ENCODE measurements at places on chromosomes 2 and 18.

DNA sequence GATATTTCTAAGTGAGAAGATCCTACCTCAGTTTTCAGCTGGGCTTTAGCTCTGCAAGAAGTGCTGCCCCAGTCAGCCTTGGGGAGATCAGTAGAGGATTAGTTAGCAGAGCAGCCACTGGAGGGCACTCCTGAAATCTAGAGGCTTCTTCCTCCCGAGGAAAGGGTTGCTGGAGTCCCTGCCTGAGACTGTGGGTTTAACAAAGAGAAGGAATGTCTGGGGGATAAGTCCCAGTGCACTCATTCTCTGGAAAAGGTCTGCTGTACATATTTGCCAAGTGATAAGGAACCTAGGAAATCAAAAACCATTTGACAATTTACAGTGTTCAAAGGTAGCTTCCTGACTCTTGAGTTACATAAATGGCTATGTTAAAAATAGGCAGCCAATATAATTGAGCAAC lies 207.2 kb downstream of the SLC8A1 start:
- no peak for DNase-seq

- DNase-seq = no peak
These were observed 402.0 kb upstream of the MMADHC start for GRCh38 chr2:149989447-149990063.

GRCh38 chr18:69097349-69097748 lies 299.5 kb downstream of the CCDC102B start:
- DNase-seq = no peak

DNA sequence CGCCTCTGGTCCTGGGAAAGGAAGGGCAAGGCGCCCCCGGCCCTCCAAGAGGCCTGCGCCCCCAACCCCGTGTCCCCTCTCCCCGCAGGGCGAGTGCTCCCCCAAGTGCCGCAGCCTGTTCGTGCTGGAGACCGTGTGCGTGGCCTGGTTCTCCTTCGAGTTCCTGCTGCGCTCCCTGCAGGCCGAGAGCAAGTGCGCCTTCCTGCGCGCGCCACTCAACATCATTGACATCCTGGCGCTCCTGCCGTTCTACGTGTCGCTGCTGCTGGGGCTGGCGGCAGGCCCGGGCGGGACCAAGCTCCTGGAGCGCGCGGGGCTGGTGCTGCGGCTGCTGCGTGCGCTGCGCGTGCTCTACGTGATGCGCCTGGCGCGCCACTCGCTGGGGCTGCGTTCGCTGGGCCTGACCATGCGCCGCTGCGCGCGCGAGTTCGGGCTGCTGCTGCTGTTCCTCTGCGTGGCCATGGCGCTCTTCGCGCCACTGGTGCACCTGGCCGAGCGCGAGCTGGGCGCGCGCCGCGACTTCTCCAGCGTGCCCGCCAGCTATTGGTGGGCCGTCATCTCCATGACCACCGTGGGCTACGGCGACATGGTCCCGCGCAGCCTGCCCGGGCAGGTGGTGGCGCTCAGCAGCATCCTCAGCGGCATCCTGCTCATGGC lies 52.4 kb downstream of the SLC66A2 start:
- no peak for DNase-seq

DNA sequence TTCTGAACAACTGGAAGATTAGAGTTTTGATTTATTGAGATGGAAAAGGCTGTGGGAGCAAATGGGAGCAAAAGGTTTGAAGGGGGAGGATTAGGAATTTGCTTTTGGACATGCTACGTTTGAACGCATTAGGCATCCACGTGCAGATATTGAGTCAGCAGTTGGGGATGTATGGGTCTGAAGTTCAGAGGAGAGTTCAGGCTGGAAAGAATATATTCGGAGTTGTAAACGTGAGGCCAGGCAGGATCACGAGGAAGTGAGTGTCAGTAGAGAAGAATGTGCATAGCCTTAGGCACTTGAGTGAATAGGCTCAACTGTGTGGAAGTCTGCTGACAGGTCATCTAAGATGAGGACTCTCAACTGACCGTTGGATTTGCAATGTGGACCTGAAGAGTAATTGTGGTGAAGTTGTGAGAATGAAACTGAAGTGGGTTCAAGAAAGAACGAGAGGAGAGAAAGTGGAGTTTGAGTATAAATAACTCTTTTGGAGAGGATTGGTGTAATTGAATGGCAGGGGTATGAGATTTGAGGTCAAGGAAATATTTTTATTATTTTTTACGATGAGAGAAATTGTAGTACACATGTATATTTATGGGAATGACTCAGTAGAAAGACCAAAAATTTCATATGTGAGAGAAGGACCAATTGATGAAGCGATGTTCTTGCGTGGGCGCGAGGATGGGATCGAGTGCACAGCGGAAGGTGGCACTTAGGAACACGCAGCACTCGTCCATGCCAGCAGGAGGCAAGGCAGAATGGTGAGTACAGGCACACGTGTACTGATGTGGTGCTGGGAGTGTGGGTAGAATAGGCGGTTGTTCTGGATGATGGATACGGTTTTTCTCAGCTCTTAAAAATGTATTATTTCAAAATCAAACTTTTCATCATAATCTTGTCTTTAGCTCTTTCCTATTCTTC lies 40.5 kb upstream of the POLE4 start:
- DNase-seq = no peak

GRCh38 chr2:26536371-26537068 lies 58.6 kb upstream of the OTOF start:
- DNase-seq = no peak

DNA sequence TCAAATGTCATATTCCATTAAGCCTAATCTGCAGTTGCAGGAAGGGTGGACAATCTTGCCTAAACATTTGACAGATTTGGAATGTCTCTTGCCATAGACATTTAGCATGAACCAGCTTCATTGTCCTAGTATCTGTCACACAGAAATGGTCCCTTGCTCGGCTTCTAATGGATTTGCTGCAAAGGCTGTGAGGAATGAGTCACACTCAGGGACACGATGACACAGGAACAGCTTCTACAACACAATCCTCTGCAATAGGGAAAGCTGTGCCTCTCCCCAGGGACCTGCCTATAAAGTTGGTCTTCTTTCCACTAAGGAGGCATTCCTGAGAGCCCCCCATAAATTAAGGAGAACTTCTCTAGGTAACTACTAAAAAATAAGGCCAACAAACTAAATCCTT lies 155.1 kb upstream of the L3MBTL4 start:
- no peak for DNase-seq

GRCh38 chr2:9258953-9259399 lies 52.4 kb downstream of the ASAP2 start:
- no peak for DNase-seq

- no peak for DNase-seq
These were observed 8.5 kb downstream of the GEN1 start for GRCh38 chr2:17762451-17762850.

DNA sequence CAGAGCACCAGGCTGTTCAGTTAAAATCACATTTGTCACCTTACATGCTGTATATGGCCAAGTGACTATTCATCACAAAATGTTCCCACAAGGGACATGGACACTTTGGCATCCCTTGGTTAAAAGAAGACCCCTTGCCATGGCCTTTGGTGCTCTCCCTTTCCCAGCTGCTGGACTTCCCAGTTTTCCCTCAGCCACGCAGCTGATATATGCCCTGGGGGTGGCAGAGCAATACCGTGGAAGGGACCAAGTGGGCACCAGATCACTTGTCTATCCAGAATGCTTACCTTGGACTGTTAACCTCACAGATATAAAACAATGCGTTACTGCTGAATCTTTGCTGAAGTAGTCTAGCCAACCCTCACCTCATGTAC lies 35.3 kb downstream of the PAIP2B start:
- no peak for DNase-seq

GRCh38 chr2:68689553-68690537 lies 44.8 kb upstream of the ARHGAP25 start:
- DNase-seq = no peak

DNA sequence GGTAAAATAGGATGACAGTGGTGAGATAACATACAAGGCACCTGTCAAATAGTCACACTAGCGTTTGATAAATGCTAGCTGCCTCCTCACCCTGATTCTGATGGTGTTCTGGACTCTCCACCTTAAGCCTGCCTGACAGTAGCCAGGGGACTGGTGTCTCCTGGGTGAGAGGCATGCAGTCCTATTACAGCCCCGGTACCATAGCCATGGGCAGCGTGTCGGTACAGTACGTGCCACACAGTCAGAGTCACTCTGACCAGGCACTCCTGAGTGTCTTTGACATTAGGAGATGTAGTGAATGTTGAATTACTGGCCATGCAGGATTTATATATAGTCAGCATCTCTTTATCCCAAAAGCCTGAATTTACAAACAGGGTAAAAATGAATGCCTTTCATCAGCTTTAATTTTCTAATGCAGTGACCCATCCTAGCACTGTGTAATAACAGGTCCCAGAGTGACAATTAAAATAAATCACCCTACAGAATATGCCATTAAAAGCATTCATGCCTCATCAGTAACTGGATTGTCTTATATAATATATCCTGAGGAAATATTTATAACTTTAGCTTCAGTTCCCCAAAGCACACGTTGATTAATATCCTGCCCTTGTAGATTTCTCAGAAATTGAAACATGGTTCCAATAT lies 760.3 kb upstream of the SOX11 start:
- no peak for DNase-seq

GRCh38 chr2:228655331-228655730 lies 473.8 kb upstream of the SPHKAP start:
- no peak for DNase-seq

All from omental fat pad (tissue), 4 donors.